Stimulated activated CD8-positive, alpha-beta memory T cell treated with anti-CD3 and anti-CD28 coated beads, Interleukin-4, amount 100 ng/mL, for 1 hour (primary cell): ENCODE measurements at places on chromosomes 13 and 19.

DNA sequence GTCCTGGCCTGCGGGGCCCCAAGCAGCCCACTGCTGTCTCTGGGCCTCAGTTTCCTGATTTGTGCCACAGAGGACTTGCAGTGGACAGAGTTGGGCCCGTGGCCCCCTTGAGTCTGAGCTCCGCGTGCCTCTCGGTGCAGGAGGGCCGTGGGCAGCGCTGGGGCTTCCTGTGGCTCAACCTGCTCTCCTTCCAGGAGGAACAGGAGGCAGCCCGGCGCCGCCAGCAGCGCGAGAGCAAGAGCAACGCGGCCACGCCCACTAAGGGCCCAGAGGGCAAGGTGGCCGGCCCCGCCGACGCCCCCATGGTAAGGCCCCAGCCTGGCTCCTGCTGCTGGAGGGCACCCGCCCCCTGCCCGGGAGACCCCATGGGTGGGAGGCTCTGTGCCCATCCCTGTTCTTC lies 25.9 kb downstream of the PLEKHJ1 start:
- no peak for DNase-seq

DNA sequence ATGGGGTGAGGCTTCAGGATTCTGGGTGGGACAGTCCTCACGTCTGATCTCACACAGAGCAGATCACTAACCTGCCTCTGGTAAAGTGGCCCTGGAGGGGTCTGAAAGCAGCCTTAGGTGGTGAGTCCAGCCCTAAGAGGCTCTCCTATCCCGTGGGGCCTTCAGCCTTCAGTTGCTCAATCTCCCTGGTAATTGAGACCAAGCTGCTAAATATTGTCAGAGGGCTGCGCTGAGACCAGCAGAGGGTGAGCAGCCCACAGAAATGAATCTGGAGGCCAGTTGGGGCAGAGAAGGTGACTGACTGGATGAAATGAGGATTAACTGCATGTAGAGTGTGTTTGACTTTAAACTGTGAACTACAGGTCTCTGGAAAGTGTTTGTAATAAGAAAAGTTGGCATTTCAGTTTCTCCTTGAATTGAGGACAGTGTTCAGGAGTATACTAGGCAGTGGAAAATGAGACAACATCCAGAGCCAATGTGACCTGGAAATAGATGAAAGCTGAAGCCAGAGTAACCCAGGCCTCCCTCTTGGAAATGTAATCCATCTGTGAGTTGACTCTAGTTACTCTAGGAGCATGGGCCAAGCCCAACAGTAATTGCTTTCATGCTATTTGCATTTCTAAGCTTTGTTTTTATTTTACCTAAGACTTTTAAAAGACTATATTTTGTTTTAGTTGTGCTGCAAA lies 14.3 kb upstream of the HSPH1 start:
- DNase-seq: no peak

DNA sequence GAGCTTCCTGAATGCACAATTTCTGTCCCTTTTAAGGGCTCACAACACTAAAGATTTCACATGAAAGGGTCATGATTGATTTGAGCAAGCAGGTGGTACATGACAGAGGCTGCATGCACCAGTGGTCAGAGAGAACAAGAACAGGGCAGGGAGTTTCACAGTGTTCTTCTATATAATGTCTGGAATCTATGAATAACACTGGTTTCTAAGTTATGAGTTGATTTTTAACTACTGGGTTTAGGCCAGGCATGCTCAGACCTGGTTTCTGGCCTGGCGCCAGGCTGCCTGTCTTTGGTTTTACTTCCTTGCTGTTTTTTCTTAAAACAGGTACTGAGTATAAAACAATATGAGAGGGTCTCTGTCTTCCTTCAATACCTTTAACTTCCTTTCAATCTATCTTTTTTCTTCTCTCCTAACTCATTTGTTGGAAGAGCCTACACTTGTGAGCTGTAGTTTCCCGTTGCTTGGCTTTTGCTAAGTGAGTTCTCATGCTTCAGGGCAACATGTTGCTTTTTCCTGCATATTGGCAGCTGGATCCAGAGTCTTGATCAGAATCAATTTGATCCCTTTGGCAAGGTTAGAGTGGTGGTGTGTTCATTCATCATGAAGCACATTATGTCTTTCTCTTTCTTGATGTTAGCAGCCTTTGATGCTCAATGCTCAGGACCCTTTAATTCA lies 38.5 kb upstream of the FGF14 start:
- DNase-seq: no peak

- no peak for DNase-seq
These were observed 73.2 kb upstream of the MCF2L start for GRCh38 chr13:112895521-112896465.

- DNase-seq: no peak
These were observed 383.7 kb downstream of the HS6ST3 start for GRCh38 chr13:96473526-96474180.

DNA sequence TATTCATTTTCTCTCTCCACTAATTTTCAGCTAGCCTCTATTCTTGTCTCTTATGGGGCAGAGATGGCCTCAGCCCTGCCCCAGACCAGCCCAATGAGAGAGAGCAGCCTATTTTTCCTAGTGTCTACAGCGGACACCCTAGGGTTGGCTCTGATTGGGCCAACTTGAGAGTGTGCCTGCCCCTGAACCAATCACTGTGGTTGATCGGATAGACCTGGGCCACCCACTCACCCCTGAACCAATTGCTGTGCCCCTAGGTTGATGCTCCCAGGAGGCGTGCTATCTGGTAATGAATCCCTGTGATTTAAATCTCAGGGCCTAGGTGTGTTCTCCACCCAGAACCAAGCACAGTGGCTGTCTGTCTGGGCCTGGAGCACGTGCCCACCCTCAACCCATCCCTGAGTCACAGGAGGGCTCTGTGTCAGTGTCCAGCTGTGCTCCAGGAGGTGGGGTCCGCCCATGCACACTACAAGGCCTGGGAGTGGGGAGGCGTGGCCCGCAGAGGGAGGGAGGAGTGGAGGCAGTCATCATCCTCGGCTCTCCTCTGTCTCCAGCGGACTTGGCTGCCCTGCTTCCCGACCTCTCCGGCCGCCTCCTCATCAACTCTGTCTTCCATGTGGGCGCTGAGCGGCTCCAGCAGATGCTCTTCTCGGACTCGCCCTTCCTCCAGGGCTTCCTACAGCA lies 14.9 kb upstream of the SCN1B start:
- DNase-seq: no peak

DNA sequence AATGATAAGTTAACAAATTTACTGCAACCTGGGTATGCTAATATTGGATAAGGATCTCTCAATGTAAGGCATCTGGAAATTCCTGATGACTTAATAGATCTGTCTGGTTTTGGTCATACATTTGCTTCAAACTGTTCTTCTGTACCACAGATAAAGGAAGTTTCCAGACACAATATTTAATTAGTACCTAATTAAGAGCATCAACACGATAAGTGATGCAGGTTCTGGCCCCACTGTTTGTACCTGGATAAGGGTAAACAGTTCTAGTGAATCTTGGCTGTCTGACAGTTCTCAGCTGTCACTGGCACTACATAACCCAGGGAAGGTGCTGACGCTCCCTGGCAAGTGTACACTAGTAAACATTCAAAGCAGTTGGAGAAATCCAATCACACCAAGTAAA lies 165.6 kb downstream of the MZT1 start:
- no peak for DNase-seq

DNA sequence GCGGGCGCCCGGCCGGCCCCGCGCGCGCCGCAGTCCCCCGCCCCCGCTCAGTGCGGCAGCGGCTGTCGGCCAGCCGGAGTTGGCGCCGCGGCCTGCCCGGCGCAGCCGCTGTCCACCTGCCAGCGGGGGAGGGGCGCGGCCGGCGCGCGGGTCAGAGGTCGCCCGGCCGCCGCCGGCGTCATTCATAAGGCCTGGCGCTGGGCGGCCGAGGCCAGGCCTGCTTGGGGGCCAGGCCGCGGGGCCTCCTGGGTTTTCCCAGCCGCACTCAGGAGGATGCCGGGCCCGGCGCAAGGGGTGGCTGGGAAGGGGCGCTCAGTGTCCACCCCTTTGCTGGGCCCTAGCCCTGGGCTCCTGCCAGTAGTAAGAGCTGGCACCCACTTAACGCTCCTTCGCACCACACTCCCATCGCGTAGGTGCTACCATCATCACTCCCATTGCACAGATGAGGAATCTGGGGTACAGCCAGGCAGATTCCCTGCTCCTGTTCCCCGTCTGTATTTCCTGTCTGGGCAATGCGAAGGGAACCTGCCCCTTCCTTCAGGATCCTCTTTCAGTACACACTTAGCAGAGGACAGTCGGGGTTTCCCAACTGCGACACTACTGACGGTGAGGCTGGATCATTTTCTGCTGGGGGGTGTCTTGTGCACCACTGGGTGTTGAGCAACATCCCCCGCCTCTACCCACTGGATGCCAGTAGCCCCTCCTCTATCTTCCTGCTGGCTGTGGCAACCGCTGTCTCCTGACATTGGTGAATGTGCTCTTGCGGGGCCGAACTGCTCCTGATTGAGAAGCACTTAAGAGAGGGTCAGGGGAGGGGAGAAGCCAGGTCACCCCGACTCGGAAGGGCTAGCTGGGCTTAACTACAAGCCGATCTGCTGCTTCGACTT lies 846 bp upstream of the PRKACA start:
- no peak for DNase-seq

- no peak for DNase-seq
These were observed 2.9 kb upstream of the FRY start for GRCh38 chr13:32028711-32029110.

- DNase-seq: no peak
These were observed 17.4 kb downstream of the CCDC70 start for GRCh38 chr13:51879133-51879532.

GRCh38 chr19:43639519-43640423 lies at the start of gene CADM4:
Gene CADM4 (minus strand): TSS chr19:43639850. CDS start chr19:43639790, 60 bp downstream.
- DNase-seq: no peak

DNA sequence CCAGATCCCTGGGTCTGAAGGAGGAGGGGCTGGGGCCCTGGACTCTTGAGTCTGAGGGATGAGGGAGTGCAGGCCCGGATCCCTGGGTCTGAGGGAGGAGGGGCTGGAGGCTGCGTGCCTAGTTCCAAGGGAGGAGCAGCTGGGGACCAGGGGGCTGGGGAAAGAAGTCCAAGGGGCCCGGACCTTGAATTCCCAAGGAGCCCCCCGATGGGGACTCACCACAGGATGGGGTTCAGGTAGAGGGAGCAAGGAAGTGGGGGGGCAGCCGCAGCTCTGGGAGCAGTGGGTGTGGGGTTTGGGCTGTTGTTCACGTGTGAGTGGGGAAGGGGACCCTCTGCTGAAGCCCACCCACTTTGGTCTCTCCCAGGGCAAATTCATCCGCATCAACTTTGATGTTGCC lies 23.1 kb downstream of the MYH14 start:
- no peak for DNase-seq

- DNase-seq: no peak
These were observed 219.8 kb downstream of the MZT1 start for GRCh38 chr13:72507416-72508199.

DNA sequence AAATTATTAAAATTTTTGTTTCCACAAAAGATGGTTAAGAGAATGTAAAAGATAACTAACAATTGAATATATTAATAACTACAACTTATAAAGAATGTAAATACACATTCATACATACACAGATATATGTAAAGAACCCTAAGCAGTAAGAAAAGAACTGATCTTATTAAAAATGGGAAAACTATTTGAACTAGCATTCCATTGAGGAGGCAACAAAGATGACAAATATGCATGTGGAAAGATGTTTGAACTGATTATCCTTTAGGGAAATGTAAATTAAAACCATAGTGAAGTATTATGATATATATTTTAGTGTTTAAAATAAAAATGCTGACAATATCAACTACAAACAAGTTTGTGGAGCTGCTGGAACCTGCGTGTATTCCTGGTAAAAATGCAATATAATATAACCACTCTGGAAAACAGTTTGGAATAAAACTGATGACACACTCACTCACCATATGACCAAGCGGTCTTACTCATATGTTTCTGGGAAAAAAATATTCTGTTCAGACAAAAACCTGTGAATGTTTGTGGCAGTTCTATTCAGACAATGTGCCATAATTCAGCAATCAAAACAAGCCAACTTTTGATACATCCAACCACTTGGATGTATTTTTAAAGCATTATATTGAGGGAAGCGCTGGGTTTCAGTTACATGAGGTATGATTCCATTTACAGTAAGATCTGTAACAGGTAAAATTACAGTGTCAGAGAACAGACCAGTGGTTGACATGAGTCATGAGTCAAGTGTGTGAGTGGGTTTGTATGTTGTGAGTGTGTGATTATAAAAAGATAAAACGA lies 694.4 kb upstream of the SLITRK5 start:
- DNase-seq: no peak

DNA sequence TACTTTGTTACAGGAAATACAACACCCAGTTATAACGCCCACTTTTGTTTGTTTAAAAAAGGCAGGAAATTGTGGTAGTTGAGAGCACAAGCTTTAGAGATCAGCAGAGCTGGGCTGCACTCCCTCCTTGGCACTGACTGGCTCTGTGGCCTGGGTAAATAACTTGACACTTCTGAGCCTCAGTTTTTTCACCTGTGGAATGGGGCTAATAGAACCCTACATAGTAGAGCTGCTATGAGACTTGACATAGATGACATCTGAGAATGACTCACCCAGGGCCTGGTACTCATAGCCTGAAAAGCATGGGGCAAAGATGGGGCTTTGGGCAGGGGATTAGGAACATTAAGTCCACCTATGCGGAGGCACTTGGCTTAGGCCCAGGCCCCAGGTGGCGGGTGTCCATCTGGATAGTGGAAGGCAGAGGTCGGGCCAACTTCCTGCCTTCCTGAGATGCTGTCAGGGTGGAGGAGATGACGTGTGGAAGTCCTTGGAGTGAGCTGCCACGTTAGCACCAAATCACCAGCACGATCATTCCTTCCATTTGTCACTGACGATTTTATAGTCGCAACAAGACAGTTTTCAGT lies 159.1 kb downstream of the KATNAL1 start:
- no peak for DNase-seq

DNA sequence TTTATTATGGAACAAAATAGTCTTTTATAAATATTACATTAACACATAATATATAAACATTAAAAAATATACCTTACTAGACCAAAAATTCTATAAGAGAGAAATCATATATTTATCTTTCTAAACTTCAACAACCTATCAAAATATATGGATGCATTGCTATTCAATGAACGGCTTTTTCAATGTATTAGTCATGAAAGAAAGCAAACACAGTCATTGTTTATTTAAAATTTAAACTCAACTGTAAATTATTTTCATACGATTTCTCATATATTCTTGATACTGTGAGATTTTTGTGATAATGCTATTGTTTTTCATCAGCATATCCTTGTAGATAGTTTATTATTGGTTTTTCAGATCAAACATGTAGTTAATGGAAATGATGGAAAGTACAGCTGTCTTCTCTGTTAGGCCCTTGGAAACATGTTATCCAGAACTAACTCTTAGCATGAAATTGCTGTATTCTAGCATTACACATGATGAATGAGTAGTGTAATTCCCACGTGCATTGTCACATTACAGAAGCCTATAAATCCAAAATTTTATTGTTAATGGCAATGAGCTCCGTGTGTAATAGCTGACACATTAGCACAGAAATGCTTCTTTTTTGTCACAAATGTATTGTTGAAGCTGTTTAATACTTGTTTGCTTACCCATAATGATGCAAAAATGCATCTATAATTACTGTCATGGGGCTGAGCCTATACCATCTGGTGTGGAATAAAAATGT lies 1639.9 kb downstream of the SLITRK5 start:
- no peak for DNase-seq

DNA sequence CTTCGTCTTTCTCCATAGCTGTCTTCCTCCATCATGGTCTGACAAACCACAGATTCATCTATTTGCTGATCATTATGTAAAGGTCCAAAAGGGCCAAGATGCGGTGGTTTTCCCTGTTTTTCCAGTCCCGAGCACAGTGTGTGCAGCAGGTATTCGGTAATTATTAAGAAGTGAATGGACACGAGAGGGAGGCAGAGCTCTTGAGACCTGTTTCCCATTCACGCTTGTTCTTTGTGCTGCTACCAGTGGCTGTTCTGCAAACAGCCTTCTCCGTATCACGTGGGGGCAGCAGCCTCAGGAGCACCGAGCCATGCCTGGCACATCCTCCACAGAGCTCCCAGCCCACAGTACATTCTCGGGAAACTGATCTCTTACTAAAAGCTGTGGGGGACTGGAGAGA lies 50.3 kb downstream of the CCDC70 start:
- DNase-seq: no peak
